ENCODE measurements at places on chromosomes 6 and 20. TPM values are rescaled to one million over a fixed set of nuclear protein-coding genes. Genes with fewer than 3 reads are reported as not detected.

The ETV7 gene
- not detected for total RNA-seq

The SLCO4A1 gene
- total RNA-seq: 0.54 TPM

The NOX3 gene
- not detected for total RNA-seq

The ECI2 gene
- 58.3 TPM for total RNA-seq

The ZBTB22 gene
- total RNA-seq: 15.9 TPM

The GLP1R gene
- total RNA-seq: not detected

The ASIP gene
- total RNA-seq: not detected

The SDCBP2 gene
- total RNA-seq: 4.1 TPM

The FAM209B gene
- not detected for total RNA-seq

The ARFGEF3 gene
- total RNA-seq: 0.32 TPM

The RHAG gene
- not detected for total RNA-seq

The SLC26A8 gene
- total RNA-seq: not detected

The SNX21 gene
- total RNA-seq: 33.6 TPM

The PAX1 gene
- total RNA-seq: not detected

The PTPN1 gene
- 35.9 TPM for total RNA-seq

The SEL1L2 gene
- total RNA-seq: not detected

The OXT gene
- not detected for total RNA-seq

The MUC21 gene
- not detected for total RNA-seq

All from cardiac atrium fibroblast (primary cell).